Thyroid gland (tissue), 4 donors: ENCODE measurements at places on chromosomes 16 and 17. TPM values are rescaled to one million over a fixed set of nuclear protein-coding genes. Genes with fewer than 3 reads are reported as not detected.

DNA sequence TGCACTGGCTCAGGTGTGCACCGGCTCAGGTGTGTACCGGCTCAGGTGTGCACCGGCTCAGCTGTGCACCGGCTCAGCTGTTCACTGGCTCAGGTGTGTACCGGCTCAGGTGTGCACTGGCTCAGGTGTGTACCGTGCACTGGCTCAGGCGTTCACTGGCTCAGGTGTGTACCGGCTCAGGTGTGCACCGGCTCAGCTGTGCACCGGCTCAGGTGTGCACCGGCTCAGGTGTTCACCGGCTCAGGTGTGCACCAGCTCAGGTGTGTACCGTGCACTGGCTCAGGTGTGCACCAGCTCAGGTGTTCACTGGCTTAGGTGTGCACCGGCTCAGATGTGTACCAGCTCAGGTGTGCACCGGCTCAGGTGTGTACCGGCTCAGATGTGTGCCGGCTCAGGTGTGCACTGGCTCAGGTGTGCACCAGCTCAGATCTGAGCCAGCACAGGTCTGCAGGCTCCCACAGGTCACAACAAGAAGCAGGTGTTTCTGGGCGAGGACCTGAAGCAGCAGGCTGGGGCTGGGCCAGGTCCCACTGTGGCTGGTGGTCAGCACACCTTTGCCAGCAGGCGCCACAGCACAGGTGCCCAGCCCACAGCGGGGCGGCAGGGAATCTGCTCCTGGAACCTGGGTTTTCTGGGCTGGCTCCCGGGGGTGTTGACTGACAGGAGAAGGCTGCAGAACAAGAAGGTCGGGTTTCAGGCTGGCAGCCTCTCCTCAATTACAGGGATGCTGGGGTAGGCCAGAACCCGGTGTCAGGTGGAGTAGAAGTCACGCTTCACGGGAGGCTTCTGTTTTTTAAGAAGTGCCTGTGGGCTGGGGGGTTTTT, 17.2 kb downstream of the METRNL start:
- H3K4me1 ChIP-seq = peaks cover 47% of the 10 kb centered on the region
- no peaks in the 10 kb centered on the region for H3K27me3 ChIP-seq
- DNase-seq = peak; percentile 96
- H3K36me3 ChIP-seq = peaks cover 29% of the 10 kb centered on the region

Gene PLXDC1
- total RNA-seq = 8.2 TPM

DNA sequence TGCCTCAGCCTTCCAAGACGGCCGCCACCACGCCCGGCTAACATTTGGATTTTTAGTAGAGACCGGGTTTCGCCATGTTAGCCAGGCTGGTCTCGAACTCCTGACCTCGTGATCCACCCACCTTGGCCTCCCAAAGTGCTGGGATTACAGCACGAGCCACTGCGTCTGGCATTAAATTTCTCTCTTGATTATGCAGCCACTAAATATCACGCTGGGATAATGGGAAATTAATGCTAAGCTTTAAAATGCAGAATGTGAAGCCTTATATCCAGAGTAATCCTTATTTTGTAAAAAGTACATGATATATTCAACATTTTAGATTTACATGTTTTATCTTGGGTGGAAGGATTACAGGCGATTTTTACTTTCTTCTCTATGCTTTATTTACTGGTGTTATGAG, 89.2 kb downstream of the ANKRD11 start:
- DNase-seq = no peak
- H3K36me3 ChIP-seq = no peaks in the 10 kb centered on the region
- no peaks in the 10 kb centered on the region for H3K27me3 ChIP-seq
- no peak overlapping the region for H3K27ac ChIP-seq
- H3K4me1 ChIP-seq = peaks cover 41% of the 10 kb centered on the region

Gene HOXB6
- 4.2 TPM for total RNA-seq

DNA sequence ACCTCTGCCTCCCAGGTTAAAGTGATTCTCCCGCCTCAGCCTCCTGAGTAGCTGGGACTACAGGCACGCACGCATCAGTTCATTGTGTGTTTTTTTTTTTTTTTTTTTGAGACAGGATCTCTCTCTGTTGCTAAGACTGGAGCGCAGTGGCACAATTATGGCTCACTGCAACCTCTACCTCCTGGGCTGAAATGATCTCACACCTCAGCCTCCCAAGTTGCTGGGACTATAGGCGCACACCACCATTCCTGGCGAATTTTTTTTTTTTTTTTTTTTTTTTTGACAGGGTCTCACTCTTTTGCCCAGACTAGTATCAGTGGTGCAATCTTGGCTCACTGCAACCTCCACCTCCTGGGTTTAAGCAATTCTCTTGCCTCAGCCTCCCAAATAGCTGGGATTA, 17.8 kb upstream of the RAPGEFL1 start:
- H3K4me3 ChIP-seq = no peak overlapping the region
- H3K27ac ChIP-seq = no peak overlapping the region
- no peak for DNase-seq
- H3K4me1 ChIP-seq = no peaks in the 10 kb centered on the region
- H3K36me3 ChIP-seq = peaks cover 32% of the 10 kb centered on the region

- H3K4me3 ChIP-seq = no peak overlapping the region
- DNase-seq = no peak
- H3K27me3 ChIP-seq = no peaks in the 10 kb centered on the region
- H3K27ac ChIP-seq = no peak overlapping the region
- H3K4me1 ChIP-seq = no peaks in the 10 kb centered on the region
Measured at GRCh38 chr17:62902531-62903220, 63.4 kb upstream of the TANC2 start.

GRCh38 chr17:42431758-42432161, 8.7 kb upstream of the CAVIN1 start:
- no peak overlapping the region for H3K4me3 ChIP-seq
- H3K36me3 ChIP-seq = no peaks in the 10 kb centered on the region
- H3K27me3 ChIP-seq = no peaks in the 10 kb centered on the region
